Panc1 (cell line): ENCODE measurements at places on chromosomes 11 and 22. TPM values are rescaled to one million over a fixed set of nuclear protein-coding genes. Genes with fewer than 3 reads are reported as not detected.

DNA sequence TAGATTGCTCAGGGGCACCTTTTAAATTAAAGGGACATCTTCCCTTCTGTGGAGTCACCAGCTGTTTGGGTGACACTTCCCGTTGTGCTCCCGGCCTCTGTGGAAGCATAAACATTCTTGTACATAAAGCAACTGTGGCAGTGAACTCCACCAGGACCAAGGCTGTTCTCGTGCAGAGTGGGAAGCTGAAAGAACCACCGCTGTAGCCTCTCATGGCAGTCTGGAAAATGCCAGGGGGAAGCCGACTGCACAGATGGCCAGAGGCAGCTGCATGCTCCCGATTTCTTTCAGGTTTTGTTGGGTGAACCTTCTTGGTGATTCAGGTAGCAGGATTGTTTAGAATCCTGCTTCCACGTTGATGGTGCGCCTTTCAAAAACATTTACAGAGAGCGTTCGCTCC lies 10.3 kb downstream of the UBASH3B start:
- no peak for DNase-seq

DNA sequence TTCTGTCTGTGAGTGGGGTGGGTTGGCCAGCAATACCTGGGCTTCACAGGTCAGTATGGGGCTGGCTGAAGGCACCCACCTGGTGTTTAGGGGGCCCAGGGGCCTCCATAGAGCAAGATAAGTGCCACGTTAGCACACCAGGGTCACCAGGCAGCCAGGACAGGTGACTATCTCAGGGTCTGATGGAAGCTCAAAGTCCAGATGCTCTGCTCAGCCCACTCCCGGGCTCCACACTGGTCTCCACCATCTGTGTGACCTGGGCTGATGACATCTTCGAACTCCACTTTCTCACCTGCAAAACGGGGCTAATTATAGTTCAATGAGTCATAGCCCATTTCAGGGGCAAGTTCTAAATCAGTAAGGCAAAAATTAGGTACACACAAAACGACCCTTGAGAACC lies 39.4 kb upstream of the PRDM11 start:
- DNase-seq, result no peak

Gene VPREB1
- not detected for total RNA-seq

Gene EHF
- 0.51 TPM for total RNA-seq

Gene F2
- 0.64 TPM for total RNA-seq
